Iris pigment epithelial cell (primary cell): ENCODE measurements at places on chromosomes 6 and 20.
A peak's percentile ranks its signal among the peaks of the same experiment; 100 is the strongest.

GRCh38 chr6:57173056-57173885 lies 1.1 kb downstream of the BAG2 start:
- DNase-seq: peak; percentile 41

- DNase-seq: peak; percentile 91
Measured at GRCh38 chr6:25050356-25050755, 114.6 kb upstream of the RIPOR2 start.

GRCh38 chr20:38111366-38112232 lies 53.5 kb downstream of the TGM2 start:
- DNase-seq: no peak

GRCh38 chr20:31934968-31935764 lies 16.7 kb downstream of the PDRG1 start:
- DNase-seq: no peak
